ENCODE measurements at places on chromosomes 12 and 14.

GRCh38 chr12:124938108-124938507 lies 23.7 kb upstream of the UBC start:
- DNase-seq: no peak

DNA sequence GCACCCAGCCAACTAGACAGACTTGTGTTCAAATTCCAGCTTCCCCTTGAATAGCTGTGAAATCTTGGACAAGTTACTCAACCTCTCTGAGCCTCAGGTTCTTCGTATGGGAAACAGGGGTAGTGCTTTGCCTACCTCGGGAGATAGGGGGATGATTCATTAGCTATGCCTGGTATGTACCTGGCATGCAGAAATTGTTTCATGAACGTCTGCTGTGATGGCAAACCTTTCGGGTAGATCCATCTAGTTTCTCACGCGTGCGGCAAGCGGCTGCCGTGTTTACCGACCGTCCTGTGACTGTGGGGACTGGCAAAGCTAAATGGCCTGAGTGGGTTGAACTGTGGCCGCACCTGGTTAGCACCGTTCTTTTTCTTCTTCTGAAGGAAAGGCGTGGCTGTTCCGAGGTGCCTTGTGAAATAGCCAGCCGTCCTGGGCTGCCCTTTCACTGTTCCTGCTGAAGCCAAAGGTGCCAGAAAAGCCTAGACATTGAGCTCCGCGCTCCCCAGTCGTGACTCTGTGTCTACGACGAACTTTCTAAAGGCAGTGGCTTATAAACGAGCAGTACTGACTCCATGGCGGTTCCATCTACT lies 40.6 kb upstream of the MED13L start:
- DNase-seq: no peak

DNA sequence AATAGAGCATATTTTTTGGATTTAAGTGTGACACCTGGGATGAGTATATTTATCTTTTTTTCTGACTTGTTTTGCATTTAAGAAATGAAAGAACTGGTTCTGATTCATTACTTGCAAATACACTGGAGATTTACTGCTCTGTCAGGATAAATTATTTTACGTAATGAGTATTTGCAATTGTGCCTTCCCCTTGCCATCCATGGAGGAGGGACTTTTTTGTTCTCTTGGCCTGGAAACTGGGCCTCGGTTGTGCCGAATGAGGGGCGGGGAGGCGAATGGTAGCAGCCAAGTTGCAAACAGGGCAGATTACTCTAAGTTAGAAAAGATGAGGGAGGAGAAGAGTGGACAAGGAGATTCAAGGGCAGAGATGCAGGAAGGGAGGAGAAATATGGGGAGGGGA lies 308.7 kb downstream of the ATP23 start:
- DNase-seq: no peak

DNA sequence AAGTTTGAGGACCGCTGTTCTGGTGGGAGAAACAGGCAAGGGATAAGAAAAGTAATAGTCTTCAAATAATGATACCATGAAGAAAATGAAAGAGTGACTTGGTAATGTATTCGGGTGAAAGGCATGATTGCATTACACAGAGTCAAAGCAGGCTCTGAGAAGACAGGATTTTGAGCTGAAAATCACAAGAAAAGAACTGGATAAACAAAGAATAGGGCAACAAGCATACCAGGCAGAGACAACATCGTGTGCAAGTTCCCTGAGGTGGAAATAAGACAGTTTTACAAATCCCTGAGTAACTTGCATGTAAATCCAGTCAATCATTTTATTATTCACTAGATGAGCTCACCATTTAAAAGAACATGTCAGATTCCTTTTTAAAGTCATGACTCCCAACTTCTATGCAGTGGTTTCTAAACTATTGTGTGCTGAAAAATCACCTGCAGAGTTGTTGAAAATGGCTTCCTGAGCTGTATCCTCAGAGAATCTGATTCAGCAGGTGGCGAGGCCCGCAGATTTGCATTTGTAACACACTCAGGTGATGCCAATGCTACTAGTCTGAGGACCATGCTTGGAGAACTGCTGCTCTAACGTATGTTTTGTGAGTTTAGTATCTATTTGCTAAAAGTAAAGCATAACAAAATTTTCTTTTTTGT lies 133.0 kb upstream of the ABCD2 start:
- no peak for DNase-seq

All from fibroblast of skin of right quadriceps (primary cell).